ENCODE measurements at places on chromosomes 11 and 22. TPM values are rescaled to one million over a fixed set of nuclear protein-coding genes. Genes with fewer than 3 reads are reported as not detected.

TMPRSS13 gene
- 3.4 TPM for total RNA-seq

GRCh38 chr11:12998336-12998735, 10.8 kb upstream of the RASSF10 start:
- H3K4me3 ChIP-seq, result no peak overlapping the region
- no peak for DNase-seq
- H3K27ac ChIP-seq, result no peak overlapping the region
- H3K4me1 ChIP-seq, result no peaks in the 10 kb centered on the region
- H3K27me3 ChIP-seq, result peaks cover 14% of the 10 kb centered on the region

GRCh38 chr11:82321206-82321605, 412.5 kb downstream of the FAM181B start:
- H3K36me3 ChIP-seq, result no peaks in the 10 kb centered on the region
- H3K27ac ChIP-seq, result no peak overlapping the region
- H3K4me1 ChIP-seq, result no peaks in the 10 kb centered on the region

DNA sequence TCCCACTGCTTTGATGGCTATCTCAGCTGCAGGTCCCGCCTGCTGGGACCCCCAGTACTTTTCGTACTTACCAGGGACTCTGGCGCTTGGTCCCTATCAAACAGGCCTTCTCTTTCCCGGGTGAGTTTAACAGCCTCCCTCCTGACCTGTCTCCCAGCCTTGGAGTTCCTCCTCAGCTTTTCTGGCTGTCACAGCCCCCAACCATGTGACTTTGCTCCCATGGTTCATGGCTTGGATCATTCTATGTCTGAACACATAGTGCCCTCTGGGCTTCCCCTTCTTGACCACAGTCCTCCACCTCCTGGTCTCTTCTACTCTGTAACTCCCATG, 56.9 kb downstream of the PARVA start:
- no peak overlapping the region for H3K27ac ChIP-seq
- H3K4me1 ChIP-seq, result no peaks in the 10 kb centered on the region
- H3K36me3 ChIP-seq, result no peaks in the 10 kb centered on the region
- peaks cover 10% of the 10 kb centered on the region for H3K27me3 ChIP-seq

- H3K27me3 ChIP-seq, result no peaks in the 10 kb centered on the region
- no peaks in the 10 kb centered on the region for H3K4me1 ChIP-seq
- no peak overlapping the region for H3K27ac ChIP-seq
These were observed 42.6 kb upstream of the COMT start for GRCh38 chr22:19898831-19899567.

FGF19 gene
- total RNA-seq, result not detected

- no peaks in the 10 kb centered on the region for H3K27me3 ChIP-seq
- DNase-seq, result no peak
- peaks cover 40% of the 10 kb centered on the region for H3K4me1 ChIP-seq
- H3K36me3 ChIP-seq, result peaks cover 5% of the 10 kb centered on the region
- peak overlapping the region; percentile 36 for H3K27ac ChIP-seq
These were observed 78.3 kb downstream of the LARGE1 start for GRCh38 chr22:33842006-33842354.

- no peak for DNase-seq
- no peak overlapping the region for H3K4me3 ChIP-seq
- H3K27ac ChIP-seq, result no peak overlapping the region
- H3K27me3 ChIP-seq, result peaks cover 10% of the 10 kb centered on the region
- no peaks in the 10 kb centered on the region for H3K4me1 ChIP-seq
These were observed 47.2 kb upstream of the SYT7 start for GRCh38 chr11:61627850-61628661.

KRTAP5-8 gene
- 0.20 TPM for total RNA-seq

DNA sequence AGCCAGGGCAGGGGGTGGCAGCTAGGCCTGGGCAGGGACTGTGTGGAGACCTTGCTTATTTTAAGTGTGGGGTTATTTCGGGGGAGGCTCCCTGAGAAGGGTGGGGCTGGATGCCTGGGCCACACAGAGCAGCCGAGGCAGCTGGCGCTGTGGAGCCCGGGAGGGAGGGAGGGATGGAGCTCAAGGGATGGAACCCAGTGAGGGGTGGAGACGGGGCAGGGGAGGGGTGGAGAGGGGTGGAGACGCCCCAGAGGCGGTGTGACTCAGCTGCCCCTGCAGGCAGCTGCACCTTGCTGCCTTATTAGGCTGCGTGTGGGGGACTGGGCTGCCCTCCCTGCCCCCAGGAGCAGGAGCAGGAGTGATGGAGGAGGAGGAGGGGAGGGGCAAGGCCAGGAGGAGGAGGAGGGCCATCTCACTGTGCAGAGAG, 9.8 kb upstream of the TSSC4 start:
- peaks cover 88% of the 10 kb centered on the region for H3K4me1 ChIP-seq
- no peak for DNase-seq
- H3K27me3 ChIP-seq, result no peaks in the 10 kb centered on the region
- H3K4me3 ChIP-seq, result peak overlapping the region; percentile 32

SLN gene
- not detected for total RNA-seq

GRCh38 chr11:35151683-35152280, 12.8 kb downstream of the CD44 start:
- H3K27me3 ChIP-seq, result no peaks in the 10 kb centered on the region
- peak overlapping the region; percentile 57 for H3K27ac ChIP-seq
- H3K4me3 ChIP-seq, result peak overlapping the region; percentile 11

FAM111B gene
- total RNA-seq, result 48.0 TPM

GRCh38 chr11:112878033-112878601, 83.1 kb upstream of the NCAM1 start:
- no peaks in the 10 kb centered on the region for H3K36me3 ChIP-seq
- no peak for DNase-seq
- no peaks in the 10 kb centered on the region for H3K4me1 ChIP-seq
- H3K4me3 ChIP-seq, result no peak overlapping the region
- no peak overlapping the region for H3K27ac ChIP-seq

DNA sequence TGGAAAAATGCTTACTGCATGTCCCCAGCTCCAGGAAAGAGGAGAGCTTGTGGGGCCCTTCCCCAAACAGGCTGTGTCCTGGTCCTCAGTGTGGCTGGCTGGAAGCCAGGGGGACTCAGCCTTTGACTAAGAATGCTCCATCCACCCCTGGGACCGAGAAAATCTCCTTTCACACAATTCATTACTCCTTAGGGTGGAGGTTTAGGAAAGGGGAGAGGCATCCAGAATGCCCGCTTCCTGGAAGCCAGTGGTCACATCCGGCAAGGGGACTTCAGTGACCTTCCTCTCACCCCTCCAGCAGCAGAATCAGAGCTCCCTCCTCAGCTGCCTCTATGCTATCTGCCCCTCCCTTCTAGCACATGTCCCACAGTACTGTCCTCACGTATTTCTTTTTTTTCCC, 21.9 kb downstream of the ATG16L2 start:
- H3K27me3 ChIP-seq, result no peaks in the 10 kb centered on the region
- DNase-seq, result no peak
- peaks cover 90% of the 10 kb centered on the region for H3K36me3 ChIP-seq
- H3K27ac ChIP-seq, result peak overlapping the region; percentile 46
- no peak overlapping the region for H3K4me3 ChIP-seq
- H3K4me1 ChIP-seq, result peaks cover 4% of the 10 kb centered on the region

KIF18A gene
- total RNA-seq, result 4.4 TPM

CDC45 gene
- total RNA-seq, result 4.1 TPM

DNA sequence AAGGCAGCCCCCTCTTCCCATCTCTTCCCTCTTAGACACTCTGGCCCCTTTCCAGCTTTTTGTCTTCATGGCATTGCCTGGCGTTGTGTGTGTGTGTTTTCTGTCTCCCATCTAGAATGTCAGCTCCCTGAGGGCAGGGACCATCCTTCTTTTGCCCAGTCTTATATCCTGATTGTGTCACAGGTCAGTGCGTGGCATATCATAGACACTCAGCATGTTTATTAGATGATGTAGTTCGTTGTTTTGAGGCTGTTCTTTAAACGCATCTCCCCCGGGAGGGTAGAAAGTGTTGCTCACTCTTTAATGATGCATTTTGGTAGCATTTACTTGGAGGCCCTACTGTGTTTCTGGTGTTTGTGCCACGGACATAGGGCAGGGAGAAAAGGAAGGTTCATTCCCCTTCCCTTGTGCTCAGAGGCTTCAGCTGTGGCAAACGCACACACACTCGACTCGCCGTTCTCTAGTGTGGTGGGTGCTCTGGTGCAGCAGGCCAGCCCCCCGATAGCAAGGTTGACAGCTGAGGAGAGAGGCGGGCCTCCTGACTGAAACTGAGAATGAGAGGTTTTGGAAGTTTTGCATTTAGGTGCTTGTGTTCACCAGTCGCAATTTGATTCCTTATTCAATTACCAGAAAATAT, 60.2 kb downstream of the TNRC6B start:
- DNase-seq, result no peak
- no peak overlapping the region for H3K4me3 ChIP-seq
- peak overlapping the region; percentile 82 for H3K27ac ChIP-seq
- H3K27me3 ChIP-seq, result no peaks in the 10 kb centered on the region

- peaks cover 3% of the 10 kb centered on the region for H3K27me3 ChIP-seq
- H3K36me3 ChIP-seq, result no peaks in the 10 kb centered on the region
- H3K4me1 ChIP-seq, result peaks cover 12% of the 10 kb centered on the region
- H3K27ac ChIP-seq, result no peak overlapping the region
- no peak for DNase-seq
These were observed 14.8 kb downstream of the PIWIL4 start for GRCh38 chr11:94581926-94582325.

GRCh38 chr11:80144897-80145594, 704.2 kb upstream of the TENM4 start:
- H3K4me3 ChIP-seq, result no peak overlapping the region
- no peaks in the 10 kb centered on the region for H3K4me1 ChIP-seq
- H3K27ac ChIP-seq, result no peak overlapping the region
- DNase-seq, result no peak
- no peaks in the 10 kb centered on the region for H3K27me3 ChIP-seq

OR6X1 gene
- total RNA-seq, result not detected
